ENCODE measurements at places on chromosomes 5 and 9.

DNA sequence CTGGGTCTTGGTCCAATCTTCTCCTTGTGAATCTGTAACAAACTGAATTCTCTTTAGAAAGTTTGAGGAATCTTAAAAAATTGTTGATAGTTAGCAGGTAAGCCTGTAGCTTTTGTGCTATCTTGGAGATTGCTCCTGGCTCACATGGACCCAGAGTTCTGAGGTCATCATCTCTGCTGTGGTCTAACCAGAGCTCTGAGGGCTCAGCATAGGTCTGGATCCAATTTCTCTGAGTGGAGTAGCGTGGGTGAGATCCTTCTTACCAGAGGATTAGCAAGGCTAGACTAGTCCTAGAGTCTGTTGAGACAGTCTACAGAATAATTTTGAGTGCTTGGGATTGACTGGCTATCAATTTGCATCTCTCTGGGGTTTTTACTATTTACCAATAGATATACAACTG is 60.5 kb upstream of the IL6ST start:
- no peak for DNase-seq

- DNase-seq: no peak
Observed at GRCh38 chr5:120314191-120314590, 149.9 kb upstream of the PRR16 start.

DNA sequence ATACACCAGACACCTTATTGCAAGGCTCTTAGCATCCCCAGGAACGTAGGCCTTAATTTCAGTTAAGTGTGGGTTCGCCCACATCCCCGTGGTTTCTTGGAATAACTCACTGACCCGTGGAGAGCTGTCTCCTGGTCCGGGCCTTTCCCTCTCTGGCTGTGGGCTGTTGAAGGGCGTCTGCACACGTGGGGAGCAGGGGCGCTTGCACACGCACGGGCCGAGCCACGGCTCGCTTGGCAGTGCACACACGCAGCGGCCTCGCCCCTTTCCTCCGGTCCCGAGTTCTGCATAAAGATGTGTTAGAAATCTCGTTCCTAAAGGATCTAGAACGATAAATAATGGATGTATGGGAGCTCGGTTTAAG is 141.9 kb downstream of the PBX3 start:
- peak; percentile 51 for DNase-seq

- DNase-seq: no peak
Observed at GRCh38 chr9:3887786-3888496, 362.1 kb upstream of the RFX3 start.

DNA sequence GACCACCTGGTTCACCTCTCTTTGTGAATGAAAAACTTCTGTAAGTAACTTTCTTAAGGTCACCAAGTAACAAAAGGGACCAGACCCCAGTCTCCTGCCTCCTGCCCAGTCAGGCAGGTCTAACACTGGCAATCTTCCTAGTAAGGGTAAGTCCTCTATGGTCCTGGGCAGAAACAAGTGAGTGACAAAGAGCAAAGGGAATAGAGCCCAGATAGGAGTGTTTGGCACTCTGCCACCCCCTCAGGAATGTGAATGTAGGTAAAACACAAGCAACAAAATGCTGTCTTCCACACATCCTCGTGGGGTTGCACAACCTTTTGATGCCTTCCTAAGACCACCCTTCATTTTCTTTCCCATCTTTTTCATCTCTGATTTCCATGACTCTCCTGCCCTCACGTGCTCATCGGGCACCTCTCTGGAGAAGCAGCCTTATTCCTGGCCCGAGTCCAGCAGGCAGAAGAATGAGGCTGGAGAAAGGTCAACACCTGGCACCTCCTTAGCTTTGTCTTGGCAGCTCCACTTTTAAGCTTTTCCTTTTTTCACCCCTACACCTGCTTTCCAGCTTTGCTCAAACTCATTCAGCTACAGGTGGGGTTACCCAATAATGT is 90.2 kb upstream of the LHFPL2 start:
- no peak for DNase-seq

GRCh38 chr5:142655339-142656267 is 30.3 kb downstream of the FGF1 start:
- DNase-seq: peak; percentile 95

- DNase-seq: no peak
Observed at GRCh38 chr5:91607675-91608074, 224.6 kb upstream of the ARRDC3 start.

GRCh38 chr5:27908341-27908740 is 870.0 kb upstream of the CDH9 start:
- no peak for DNase-seq

- DNase-seq: no peak
Observed at GRCh38 chr9:19619221-19619620, 169.6 kb downstream of the SLC24A2 start.

DNA sequence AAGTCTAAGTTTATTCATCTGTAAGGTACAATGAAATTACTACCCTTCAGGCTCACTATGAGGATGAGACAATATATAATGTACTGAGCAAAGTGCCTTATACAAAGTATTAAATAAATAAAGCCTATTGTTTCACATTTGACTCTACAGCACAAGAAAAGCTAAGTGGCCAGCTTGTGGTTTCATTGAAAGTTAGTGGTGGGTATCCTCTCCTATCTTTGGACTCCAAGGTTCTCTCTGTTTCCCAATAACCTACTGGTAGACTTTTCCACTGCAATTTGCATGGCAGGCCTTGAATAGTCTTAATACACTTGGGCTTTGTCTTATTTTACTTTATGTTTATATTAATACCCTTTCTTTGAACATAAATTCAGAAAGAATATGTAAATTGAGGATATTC is 262.7 kb downstream of the DEPDC1B start:
- no peak for DNase-seq

GRCh38 chr5:135030956-135031812 is 2.8 kb downstream of the PITX1 start:
- DNase-seq: no peak

GRCh38 chr5:126481243-126481642 is 58.0 kb downstream of the GRAMD2B start:
- no peak for DNase-seq

DNA sequence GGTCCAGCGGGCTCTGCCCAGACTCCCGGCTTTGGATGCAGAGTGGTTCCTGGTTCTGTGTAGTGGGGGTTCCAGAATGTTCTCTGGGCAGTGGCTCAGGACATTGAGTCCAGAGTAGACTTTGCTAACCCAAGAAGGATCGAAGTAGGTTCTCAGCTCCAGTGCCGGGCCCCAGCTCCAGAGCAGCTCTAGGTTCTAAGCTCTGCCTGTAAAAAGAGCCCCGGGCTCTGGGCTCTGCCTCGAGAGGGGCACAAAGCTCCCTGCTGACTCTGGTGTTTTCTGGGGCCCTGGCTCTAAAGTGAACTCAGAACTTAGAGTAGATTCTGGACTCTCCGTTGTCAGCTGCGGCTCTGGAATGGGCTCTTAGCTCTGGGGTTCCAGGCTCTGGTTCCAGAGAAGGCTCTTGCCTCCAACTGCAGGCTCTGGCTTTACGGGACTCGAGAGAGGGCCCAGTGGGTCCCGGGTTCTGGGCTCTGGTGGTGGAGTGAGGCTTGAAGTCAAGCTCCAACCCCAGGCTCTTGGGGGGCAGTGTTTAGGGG is 414 bp downstream of the WDR38 start:
- no peak for DNase-seq

- DNase-seq: peak; percentile 61
Observed at GRCh38 chr9:35771943-35772342, 17.9 kb upstream of the MSMP start.

DNA sequence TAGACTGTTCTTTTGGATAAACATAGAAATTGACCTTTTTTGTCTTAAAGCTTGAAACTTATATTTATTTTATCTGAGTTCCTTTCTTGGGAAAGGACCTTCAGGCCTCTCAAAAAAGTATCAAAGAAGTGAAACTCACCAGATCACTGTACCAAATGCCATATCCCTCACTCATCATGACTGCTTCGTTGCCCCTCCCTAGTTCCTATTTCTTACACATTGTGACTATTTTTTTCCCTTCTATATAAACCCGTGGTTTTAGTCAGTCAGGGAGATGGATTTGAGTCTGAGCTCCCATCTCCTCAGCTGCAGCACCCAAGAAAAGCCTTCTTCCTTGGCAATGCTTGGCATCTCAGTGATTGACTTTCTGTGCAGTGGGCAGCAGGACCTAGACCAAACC is 129.4 kb downstream of the LPAR1 start:
- no peak for DNase-seq

- DNase-seq: no peak
Observed at GRCh38 chr5:169083394-169084018, 217.4 kb downstream of the SLIT3 start.

DNA sequence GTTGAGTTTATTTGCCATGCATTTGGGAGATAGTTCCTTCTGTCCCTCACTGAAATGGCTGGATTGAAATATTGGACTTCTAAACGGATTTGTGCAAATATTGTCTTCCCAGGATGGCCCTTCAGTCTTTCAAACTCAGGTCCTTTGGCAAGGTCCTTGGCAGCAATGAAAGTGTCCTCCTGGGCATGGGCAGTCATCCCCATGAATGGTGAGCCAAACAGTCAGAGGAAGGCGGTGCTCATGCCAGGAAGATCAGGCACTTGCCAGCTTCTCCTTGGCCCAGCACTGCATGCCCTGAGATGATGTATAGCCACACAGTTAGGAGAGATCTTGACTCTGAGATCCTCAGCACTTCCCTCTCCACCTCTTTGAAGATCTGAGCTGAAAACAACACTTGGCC is 221.4 kb upstream of the KLF4 start:
- DNase-seq: no peak

- DNase-seq: no peak
Observed at GRCh38 chr5:31890046-31890445, 251.1 kb downstream of the PDZD2 start.

- DNase-seq: no peak
Observed at GRCh38 chr9:106146886-106147285, 452.5 kb downstream of the TMEM38B start.

- DNase-seq: no peak
Observed at GRCh38 chr9:124830593-124830992, 22.7 kb upstream of the WDR38 start.

GRCh38 chr5:6875376-6875775 is 162.1 kb downstream of the TENT4A start:
- peak; percentile 49 for DNase-seq

DNA sequence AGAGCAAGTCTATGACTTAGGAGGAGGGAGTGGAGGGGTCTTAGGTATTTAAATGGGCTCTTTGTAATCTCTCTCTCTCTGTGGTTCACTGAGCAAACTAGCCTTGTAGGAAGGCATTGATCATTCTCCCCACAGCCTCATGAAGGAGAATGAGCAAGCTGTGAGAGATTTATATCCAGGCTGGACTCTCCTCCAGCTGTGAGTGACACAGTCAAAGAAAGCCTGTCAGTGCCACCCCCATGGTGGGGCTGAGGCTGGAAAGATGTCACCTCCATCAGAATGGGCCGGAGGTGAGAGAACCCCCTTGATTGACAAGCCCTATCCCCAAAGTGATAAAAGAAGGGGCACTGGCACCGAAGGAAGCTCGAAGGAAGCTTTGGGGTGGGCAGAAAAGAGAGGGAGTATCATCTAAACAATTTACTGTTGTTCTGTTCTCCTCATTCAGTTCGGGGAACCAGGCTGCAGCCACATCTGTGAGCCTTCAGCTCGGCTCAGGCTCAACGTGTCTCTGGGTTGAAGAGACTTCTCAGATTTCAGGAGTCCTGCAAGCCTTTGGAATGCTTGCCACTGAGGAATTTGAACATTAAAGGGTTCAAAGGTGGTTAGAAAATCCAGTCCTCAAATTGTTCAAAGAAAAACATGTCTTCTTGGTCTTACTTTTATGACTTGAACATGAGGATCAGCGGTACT is 538.2 kb upstream of the ZNF462 start:
- DNase-seq: no peak

GRCh38 chr5:160269017-160269416 is 39.7 kb downstream of the FABP6 start:
- DNase-seq: peak; percentile 73

- no peak for DNase-seq
Observed at GRCh38 chr5:145585443-145586148, 249.5 kb downstream of the PRELID2 start.

DNA sequence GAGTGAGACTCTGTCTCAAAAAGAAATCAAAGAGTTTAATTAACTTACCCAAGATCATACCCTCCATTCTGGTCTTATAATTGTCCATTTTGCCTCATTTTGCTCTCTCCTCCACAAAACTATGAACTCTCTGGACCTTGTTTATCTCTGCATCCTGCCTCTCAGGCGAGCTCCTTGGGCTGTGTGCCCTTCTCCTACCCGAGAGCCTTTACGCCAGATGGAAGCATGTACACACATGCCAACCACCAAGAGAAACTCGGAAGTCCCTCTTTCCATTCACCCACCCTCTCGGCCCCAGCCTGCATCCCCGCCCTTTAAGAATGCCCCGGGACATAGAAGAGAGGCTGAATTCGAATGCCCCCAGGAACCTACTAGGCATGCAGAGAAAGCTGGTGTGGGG is 25.9 kb downstream of the CPLX2 start:
- DNase-seq: no peak

GRCh38 chr5:148540647-148541046 is 113.7 kb downstream of the HTR4 start:
- DNase-seq: no peak

- no peak for DNase-seq
Observed at GRCh38 chr9:124813041-124813440, 36.1 kb downstream of the OLFML2A start.

DNA sequence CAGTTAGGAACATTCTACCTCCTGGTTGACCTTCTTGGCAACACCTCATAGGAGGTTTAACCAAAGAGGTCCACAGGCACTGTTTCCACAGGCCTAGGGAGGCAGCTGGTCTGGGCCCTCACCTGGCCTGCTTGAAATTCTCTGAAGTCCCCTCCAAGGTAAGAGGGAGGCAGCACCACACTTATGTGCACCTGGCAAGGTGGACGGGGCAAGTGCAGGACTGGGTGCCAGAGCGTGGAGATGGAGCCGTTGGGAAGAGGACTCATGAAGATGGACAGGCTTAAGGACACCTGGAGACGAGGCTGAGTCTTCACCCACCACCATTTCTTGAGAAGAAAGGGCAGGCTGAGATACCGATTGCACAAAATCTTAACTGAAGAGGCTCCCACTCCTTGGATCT is 6.6 kb upstream of the BARHL1 start:
- no peak for DNase-seq

GRCh38 chr5:167294882-167295680 is 996.4 kb upstream of the WWC1 start:
- DNase-seq: peak; percentile 40

DNA sequence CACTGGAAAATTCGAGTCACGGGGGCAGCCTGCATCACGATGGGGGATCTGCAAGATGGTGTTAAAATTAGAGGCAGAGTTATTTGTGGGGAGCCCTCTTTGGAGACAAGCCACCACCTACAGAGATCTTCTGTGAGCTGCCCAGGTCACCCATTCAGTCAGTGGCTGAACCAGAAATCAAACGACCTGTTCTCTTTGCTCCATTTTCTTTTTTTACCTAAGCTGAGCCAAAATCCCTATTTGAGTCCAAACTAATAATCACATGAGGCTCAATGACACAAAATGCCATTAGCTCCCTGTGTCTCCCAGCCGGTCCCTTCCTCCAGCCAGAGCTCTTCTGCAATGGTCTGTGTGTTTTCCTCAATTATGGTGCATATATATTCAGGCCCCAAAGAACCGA is 394.2 kb downstream of the AGTPBP1 start:
- DNase-seq: no peak
